ENCODE measurements at places on chromosomes 4 and X. TPM values are rescaled to one million over a fixed set of nuclear protein-coding genes. Genes with fewer than 3 reads are reported as not detected.

SCRG1 gene
- 0.12 TPM for total RNA-seq

GRCh38 chr4:116361790-116362189 lies 723.6 kb downstream of the TRAM1L1 start:
- DNase-seq = no peak

- no peak for DNase-seq
Measured at GRCh38 chr4:80360900-80361299, 25.4 kb downstream of the CFAP299 start.

CT45A2 gene
- total RNA-seq = not detected

Measured in RPMI7951 (cell line).